ENCODE measurements at places on chromosomes 5 and 9. TPM values are rescaled to one million over a fixed set of nuclear protein-coding genes. Genes with fewer than 3 reads are reported as not detected.

CD72 gene
- 0.66 TPM for polyA plus RNA-seq

FBP2 gene
- polyA plus RNA-seq: not detected

APBA1 gene
- 3.5 TPM for polyA plus RNA-seq

MED10 gene
- polyA plus RNA-seq: 29.4 TPM

NRG2 gene
- polyA plus RNA-seq: 1.4 TPM

MSX2 gene
- polyA plus RNA-seq: 2.7 TPM

LEAP2 gene
- polyA plus RNA-seq: 1.6 TPM

TMEM215 gene
- polyA plus RNA-seq: 0.07 TPM

PDE8B gene
- polyA plus RNA-seq: 15.1 TPM

SIL1 gene
- 44.4 TPM for polyA plus RNA-seq

KLF9 gene
- 39.5 TPM for polyA plus RNA-seq

KCNT1 gene
- 0.20 TPM for polyA plus RNA-seq

NIPAL4 gene
- polyA plus RNA-seq: 0.16 TPM

INSL6 gene
- not detected for polyA plus RNA-seq

PCDHGB5 gene
- polyA plus RNA-seq: 3.3 TPM

DAB2 gene
- polyA plus RNA-seq: 6.5 TPM

BSPRY gene
- polyA plus RNA-seq: 1.4 TPM

PRRT1B gene
- not detected for polyA plus RNA-seq

BRD9 gene
- polyA plus RNA-seq: 17.1 TPM

RBM27 gene
- polyA plus RNA-seq: 6.7 TPM

CCL21 gene
- 2.7 TPM for polyA plus RNA-seq

CAMK2A gene
- 15.4 TPM for polyA plus RNA-seq

GLRA1 gene
- polyA plus RNA-seq: not detected

NRARP gene
- polyA plus RNA-seq: 4.2 TPM

RXRA gene
- 66.0 TPM for polyA plus RNA-seq

CAMK4 gene
- polyA plus RNA-seq: 0.25 TPM

STPG3 gene
- 0.23 TPM for polyA plus RNA-seq

ZNF618 gene
- 1.4 TPM for polyA plus RNA-seq

SLC25A48 gene
- 0.25 TPM for polyA plus RNA-seq

PCDHA12 gene
- 0.02 TPM for polyA plus RNA-seq

Measured in right cardiac atrium (tissue), 5 donors.